ENCODE measurements at places on chromosomes 7 and 10.

- H3K4me1 ChIP-seq, result no peaks in the 10 kb centered on the region
- H3K36me3 ChIP-seq, result no peaks in the 10 kb centered on the region
- H3K4me3 ChIP-seq, result no peak overlapping the region
- DNase-seq, result no peak
These were observed 52.9 kb downstream of the DNAJC12 start for GRCh38 chr10:67785098-67785497.

DNA sequence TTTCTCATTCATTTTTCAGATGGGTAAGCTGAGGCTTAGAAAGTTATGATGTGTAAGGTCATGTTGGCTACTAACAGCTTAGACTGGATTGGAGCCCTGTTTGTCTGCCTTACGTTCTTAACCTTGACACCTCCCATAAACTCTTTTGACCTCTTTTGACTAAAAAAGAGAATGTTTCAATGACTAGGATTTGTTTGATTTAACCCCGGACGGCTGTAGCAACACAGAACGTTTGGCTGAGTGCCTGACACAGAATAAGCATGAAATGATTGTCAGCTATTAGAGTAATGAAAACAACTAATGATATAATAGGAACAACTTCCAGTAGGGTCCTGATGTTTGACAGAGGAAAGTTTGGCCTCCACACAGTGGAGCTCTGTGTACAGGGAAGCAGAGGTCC, 83.3 kb upstream of the PDZD8 start:
- H3K27me3 ChIP-seq, result no peaks in the 10 kb centered on the region
- DNase-seq, result no peak
- H3K4me1 ChIP-seq, result peaks cover 39% of the 10 kb centered on the region

- no peaks in the 10 kb centered on the region for H3K4me1 ChIP-seq
- no peaks in the 10 kb centered on the region for H3K27me3 ChIP-seq
- no peak for DNase-seq
These were observed 220.0 kb upstream of the LRRN3 start for GRCh38 chr7:110870926-110871325.

GRCh38 chr10:48215486-48216203, 58.9 kb downstream of the FRMPD2 start:
- H3K27ac ChIP-seq, result no peak overlapping the region
- no peaks in the 10 kb centered on the region for H3K4me1 ChIP-seq
- DNase-seq, result no peak
- H3K36me3 ChIP-seq, result no peaks in the 10 kb centered on the region

- H3K4me1 ChIP-seq, result peaks cover 6% of the 10 kb centered on the region
- H3K4me3 ChIP-seq, result no peak overlapping the region
- H3K27ac ChIP-seq, result no peak overlapping the region
These were observed 66.2 kb upstream of the MXI1 start for GRCh38 chr10:110141185-110141584.

DNA sequence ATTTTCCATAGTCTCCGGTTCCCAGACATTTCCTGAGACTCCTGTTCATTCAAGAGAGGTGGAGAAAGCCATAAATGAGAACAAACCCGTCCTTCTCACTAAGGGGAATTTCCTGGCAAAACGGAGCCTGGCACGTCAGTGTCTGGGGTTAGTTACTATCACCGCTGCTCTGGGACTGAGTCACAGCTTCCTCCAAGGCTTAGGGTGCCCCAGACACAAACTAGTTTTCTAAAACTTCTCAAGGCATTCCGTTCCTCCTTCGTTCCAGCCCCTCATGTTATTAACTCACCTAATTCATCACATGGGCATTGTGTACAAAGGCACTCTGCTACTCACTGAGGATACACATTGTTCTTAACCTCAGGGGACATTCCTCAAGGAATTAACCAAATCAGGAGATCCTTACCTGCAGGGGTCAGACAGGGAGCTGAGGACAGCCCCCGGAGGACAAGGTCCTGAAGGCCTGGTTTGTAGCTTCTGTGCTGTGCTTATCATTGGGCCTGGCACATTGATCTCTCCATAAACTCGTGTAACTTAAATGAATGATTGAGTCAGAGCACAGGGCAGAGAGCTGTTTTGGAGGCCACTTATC, 103.0 kb upstream of the KLF6 start:
- DNase-seq, result peak; percentile 77
- peak overlapping the region; percentile 99 for H3K27ac ChIP-seq

GRCh38 chr7:31102151-31102972, 50.3 kb downstream of the ADCYAP1R1 start:
- peak; percentile 34 for DNase-seq
- H3K4me3 ChIP-seq, result no peak overlapping the region
- no peaks in the 10 kb centered on the region for H3K36me3 ChIP-seq

DNA sequence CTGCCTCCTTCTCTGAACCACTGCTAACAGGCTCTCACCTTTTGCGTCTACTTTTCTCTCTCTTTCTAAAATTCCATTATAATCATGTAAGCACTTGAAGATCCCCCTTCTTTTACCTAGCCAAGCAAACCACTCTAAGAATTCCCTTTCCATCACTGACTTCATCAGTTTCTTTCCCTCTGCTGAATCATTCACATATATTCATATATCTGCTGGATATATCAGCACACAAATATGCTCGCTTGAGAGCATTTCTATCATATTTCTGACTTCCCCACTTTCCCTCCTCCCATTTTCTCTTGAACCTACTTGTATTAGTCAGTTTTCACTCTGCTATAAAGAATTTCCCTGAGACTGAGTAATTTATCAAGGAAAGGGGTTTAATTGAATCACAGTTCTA, 84.2 kb upstream of the LRRN3 start:
- H3K27ac ChIP-seq, result no peak overlapping the region
- no peak overlapping the region for H3K4me3 ChIP-seq
- H3K36me3 ChIP-seq, result no peaks in the 10 kb centered on the region
- DNase-seq, result no peak

DNA sequence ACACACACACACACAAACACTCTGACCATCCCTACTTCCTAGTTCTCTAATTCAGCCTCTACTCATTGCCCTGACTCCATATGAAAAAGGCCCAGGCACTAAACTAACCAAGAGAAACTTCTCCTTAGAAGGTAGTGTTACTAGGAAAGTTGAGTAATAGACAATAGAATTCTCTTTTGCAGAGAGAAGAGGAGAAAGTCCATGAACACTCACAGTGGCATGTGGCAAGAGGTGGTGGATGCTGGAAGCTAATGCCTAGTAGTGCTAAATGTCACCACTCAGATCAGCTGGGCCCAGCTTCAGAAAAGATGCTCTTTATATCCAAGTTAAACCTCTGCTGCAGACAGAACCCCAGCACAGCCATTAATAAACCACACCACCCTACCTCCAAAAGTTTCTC, 58.2 kb downstream of the SORBS1 start:
- H3K27ac ChIP-seq, result no peak overlapping the region
- H3K36me3 ChIP-seq, result no peaks in the 10 kb centered on the region
- DNase-seq, result no peak
- H3K4me3 ChIP-seq, result no peak overlapping the region

- H3K4me1 ChIP-seq, result no peaks in the 10 kb centered on the region
- H3K27me3 ChIP-seq, result no peaks in the 10 kb centered on the region
- H3K4me3 ChIP-seq, result no peak overlapping the region
- no peak for DNase-seq
- H3K27ac ChIP-seq, result no peak overlapping the region
These were observed 19.6 kb upstream of the CNTNAP2 start for GRCh38 chr7:146096994-146097393.

- no peaks in the 10 kb centered on the region for H3K27me3 ChIP-seq
- no peaks in the 10 kb centered on the region for H3K36me3 ChIP-seq
- no peak overlapping the region for H3K27ac ChIP-seq
- H3K4me1 ChIP-seq, result no peaks in the 10 kb centered on the region
- no peak overlapping the region for H3K4me3 ChIP-seq
These were observed 1103.2 kb downstream of the GATA3 start for GRCh38 chr10:9157656-9158055.

- no peaks in the 10 kb centered on the region for H3K27me3 ChIP-seq
- no peak overlapping the region for H3K4me3 ChIP-seq
- H3K36me3 ChIP-seq, result no peaks in the 10 kb centered on the region
- DNase-seq, result no peak
- H3K4me1 ChIP-seq, result no peaks in the 10 kb centered on the region
These were observed 416.5 kb downstream of the MAGI2 start for GRCh38 chr7:79037001-79037400.

GRCh38 chr7:12839508-12840153, 152.2 kb downstream of the ARL4A start:
- no peak overlapping the region for H3K27ac ChIP-seq
- H3K36me3 ChIP-seq, result no peaks in the 10 kb centered on the region

GRCh38 chr10:65231148-65231547, 1694.7 kb upstream of the LRRTM3 start:
- DNase-seq, result no peak
- H3K4me1 ChIP-seq, result no peaks in the 10 kb centered on the region
- no peak overlapping the region for H3K4me3 ChIP-seq
- H3K27ac ChIP-seq, result no peak overlapping the region
- H3K36me3 ChIP-seq, result no peaks in the 10 kb centered on the region
- no peaks in the 10 kb centered on the region for H3K27me3 ChIP-seq

DNA sequence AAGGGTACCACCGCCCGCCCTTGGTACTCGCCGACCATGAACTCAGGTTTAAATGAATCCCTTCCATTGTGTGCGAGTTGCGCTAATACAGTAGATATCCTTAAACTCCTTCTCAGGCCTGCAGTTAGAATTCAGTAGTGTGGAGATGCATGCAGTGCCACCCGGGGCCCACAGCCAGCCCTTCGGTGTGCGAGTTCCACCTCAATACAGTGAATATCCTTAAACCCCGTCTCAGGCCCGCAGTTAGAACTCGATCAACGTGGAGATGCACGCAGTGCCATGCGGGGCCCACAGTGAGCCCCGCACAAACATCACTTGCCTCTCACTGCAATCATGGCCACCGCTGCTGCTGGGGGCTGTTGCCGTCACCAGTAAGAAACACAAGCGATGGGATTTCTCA, 261.9 kb downstream of the MAD1L1 start:
- H3K36me3 ChIP-seq, result 0 out of 2 replicates have a peak, but pooled peaks cover under 1% of the 10 kb centered on the region
- no peak for DNase-seq
- no peak overlapping the region for H3K4me3 ChIP-seq
- H3K27ac ChIP-seq, result no peak overlapping the region
- H3K4me1 ChIP-seq, result no peaks in the 10 kb centered on the region

DNA sequence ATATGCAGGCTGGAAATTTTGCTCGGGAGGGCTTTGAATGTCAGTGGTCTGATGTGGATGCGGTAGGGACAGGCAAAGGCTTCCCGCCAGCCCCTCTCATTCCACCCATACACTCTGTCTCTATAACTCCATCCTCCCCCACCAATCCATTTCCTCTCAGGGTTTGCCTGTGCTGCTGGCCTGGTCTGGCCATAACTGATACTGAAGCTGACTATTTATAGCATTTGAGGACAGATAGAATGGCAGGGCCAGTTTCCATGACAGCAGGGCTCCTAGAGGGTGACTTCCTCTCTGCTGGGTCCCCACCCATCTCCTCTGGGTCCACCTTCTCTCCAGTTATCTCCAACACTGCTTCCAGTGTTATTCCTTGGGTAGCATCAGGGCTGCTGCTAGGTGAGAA, 6.6 kb upstream of the PDLIM1 start:
- no peaks in the 10 kb centered on the region for H3K36me3 ChIP-seq
- H3K27me3 ChIP-seq, result no peaks in the 10 kb centered on the region
- no peak for DNase-seq
- peaks cover 7% of the 10 kb centered on the region for H3K4me1 ChIP-seq

- H3K4me3 ChIP-seq, result no peak overlapping the region
- H3K36me3 ChIP-seq, result no peaks in the 10 kb centered on the region
- H3K4me1 ChIP-seq, result no peaks in the 10 kb centered on the region
- DNase-seq, result no peak
- H3K27me3 ChIP-seq, result no peaks in the 10 kb centered on the region
- no peak overlapping the region for H3K27ac ChIP-seq
These were observed 346.4 kb upstream of the NPSR1 start for GRCh38 chr7:34311591-34311990.

GRCh38 chr7:26910221-26910620, 45.8 kb upstream of the SKAP2 start:
- no peaks in the 10 kb centered on the region for H3K27me3 ChIP-seq
- no peak for DNase-seq
- H3K4me3 ChIP-seq, result no peak overlapping the region

DNA sequence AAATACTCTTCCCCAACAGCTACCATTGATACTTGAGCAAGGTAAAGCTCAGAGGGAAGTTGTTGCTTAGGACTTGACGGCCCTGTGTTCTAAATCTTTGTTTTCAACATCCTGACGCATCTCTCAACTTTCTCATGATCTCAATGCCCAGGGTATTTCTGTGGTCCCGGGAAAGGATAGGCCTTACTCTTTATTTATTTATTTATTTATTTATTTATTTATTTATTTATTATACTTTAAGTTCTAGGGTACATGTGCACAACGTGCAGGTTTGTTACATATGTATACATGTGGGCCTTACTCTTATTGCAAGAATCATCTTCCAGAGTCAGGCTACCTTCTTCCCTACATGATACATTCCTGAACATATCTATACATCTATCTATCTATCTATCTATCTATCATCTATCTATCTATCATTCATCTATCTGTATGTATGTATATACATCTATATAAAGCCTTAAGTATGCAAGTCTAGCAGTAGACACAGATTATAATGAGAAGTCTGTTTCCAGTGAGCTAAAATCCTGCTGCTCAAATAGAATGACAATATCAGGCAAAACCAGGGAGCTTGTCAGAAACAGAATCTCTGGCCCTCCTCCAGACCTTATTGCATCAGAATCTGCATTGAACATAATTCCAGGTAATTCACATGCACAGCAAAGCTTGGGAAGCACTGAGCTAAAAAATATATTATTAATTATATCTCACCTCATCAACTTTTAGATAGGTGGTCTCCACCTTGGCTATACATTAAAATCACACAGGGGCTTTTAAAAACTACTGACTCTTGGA, 12.2 kb upstream of the CPA5 start:
- no peak for DNase-seq
- no peaks in the 10 kb centered on the region for H3K4me1 ChIP-seq
- H3K27ac ChIP-seq, result no peak overlapping the region
- no peak overlapping the region for H3K4me3 ChIP-seq
- H3K36me3 ChIP-seq, result no peaks in the 10 kb centered on the region
- H3K27me3 ChIP-seq, result no peaks in the 10 kb centered on the region

- no peaks in the 10 kb centered on the region for H3K4me1 ChIP-seq
- no peak overlapping the region for H3K4me3 ChIP-seq
- H3K27ac ChIP-seq, result no peak overlapping the region
- H3K36me3 ChIP-seq, result no peaks in the 10 kb centered on the region
- no peaks in the 10 kb centered on the region for H3K27me3 ChIP-seq
These were observed 642.3 kb downstream of the GATA3 start for GRCh38 chr10:8696746-8697145.

DNA sequence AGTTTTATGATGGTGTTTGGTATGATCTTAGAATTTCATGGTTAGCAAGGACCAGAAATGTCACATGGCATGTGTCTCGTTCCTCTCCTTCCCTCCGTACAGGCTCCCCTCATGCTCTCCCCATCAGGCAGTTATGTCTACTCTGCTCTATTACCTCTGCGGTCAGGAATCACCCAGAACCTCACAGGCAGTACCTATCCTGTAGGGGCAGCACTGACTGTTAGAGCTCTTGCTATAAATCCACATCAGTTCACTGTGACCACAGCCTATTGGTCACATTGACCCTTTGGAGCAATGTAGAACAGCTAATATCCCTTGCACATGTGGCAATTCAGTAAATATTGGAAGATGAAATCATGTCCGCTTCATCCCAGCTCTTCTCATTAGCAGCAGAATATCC, 151.8 kb downstream of the WNT2 start:
- no peaks in the 10 kb centered on the region for H3K27me3 ChIP-seq
- no peak overlapping the region for H3K27ac ChIP-seq
- no peak for DNase-seq
- peaks cover 3% of the 10 kb centered on the region for H3K36me3 ChIP-seq
- peaks cover 10% of the 10 kb centered on the region for H3K4me1 ChIP-seq
- no peak overlapping the region for H3K4me3 ChIP-seq

GRCh38 chr7:46549347-46549746, 628.3 kb upstream of the IGFBP3 start:
- peak overlapping the region; percentile 50 for H3K27ac ChIP-seq
- peaks cover 48% of the 10 kb centered on the region for H3K4me1 ChIP-seq
- no peak for DNase-seq
- no peaks in the 10 kb centered on the region for H3K36me3 ChIP-seq
- no peak overlapping the region for H3K4me3 ChIP-seq
- H3K27me3 ChIP-seq, result no peaks in the 10 kb centered on the region

All from RWPE2 (cell line).